NCI-H2227 treated with DMSO at 0.1 percent for 48 hours (cell line): ENCODE measurements at places on chromosomes 1 and 21.

DNA sequence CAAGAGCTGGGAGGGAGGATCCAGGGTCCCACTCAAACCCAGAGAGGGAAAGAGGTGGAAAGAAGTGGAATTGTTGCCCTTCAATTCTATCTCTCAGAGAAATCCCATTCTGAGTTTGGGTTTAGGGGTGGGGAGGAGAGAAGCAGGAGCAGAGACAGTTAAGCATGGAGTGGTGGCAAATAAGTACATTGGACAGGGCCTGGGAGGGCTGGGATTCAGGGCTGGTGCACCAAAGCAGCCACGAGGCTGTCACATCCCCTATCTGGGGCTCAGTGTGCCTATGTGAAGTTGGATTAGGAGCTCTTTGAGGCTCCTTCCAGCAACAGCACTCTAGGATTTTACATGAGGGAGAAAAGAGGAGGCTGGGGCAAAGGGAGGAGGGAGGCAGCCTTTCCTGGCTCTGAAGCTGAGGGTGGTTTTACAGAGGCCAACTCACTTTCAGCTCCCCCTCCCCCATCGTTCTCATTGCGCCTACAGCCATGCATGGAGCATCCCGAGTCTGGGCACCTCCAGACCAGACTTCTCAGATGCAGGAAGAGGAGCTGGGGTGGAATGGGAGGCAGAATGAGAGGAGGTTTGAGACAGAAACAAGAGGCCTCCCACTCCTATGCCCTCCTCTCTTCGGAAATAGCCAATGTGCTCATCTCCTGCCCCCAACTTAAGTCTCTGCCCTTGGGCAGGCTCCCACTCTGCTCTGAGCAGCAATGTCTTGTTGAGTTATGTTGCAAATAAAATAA is 3.0 kb upstream of the SYT6 start:
- no peak for DNase-seq

DNA sequence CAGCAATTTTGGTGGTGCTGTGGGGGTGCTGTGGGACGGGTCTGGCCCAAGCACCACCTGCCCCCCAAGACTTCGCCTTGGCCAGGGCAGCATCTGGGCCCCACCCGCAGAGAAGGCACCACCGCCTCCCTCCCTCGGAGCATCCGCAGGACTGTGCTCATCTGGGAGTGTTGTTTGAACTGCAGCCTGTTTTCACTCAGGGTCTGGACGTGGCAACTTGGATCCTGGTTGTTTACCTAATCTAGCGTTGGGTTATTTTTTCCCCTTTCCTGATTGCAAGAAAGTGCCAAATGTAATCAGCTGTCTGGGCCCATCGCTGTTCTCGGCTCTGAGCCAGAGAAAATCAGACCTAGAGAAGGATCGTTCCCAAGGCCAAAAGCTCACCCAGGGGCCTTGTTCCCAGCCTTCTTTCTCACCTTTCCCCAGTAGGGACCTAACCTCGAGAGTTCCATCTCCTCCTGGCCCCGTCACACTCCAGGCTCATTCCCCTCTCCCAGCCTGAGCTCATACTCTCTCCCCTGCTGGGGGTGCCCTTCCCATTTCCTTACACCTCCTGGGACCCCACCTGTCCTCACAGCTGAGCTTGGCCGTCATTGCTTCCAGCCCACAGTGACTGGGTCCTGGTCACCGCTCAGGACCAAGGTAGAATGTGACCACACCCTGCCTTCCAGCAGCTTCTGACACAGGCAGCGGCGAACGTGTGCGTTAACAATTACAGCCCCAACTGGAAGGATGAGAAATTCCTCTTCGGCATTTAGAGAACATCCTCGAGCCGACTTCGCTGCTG is 72.0 kb upstream of the FAM20B start:
- DNase-seq: no peak

DNA sequence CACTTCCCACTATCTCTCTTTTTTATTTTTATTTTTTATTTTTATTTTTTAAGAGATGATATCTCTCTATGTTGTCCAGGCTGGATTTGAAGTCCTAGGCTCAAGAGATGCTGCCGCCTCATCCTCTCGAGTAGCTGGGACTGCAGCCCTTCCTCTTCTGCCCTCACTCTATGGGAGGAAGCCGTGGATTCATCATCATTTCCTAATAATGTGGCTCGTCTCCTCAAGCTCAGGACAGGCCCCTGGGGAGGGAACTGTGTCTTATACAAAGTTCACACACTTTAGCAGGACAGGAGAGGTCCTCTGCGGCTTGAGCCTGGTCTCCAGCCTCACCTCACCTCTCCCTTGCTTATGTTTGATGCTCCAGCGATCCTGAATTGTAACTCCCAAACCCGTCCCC is 16.5 kb upstream of the IFFO2 start:
- no peak for DNase-seq

DNA sequence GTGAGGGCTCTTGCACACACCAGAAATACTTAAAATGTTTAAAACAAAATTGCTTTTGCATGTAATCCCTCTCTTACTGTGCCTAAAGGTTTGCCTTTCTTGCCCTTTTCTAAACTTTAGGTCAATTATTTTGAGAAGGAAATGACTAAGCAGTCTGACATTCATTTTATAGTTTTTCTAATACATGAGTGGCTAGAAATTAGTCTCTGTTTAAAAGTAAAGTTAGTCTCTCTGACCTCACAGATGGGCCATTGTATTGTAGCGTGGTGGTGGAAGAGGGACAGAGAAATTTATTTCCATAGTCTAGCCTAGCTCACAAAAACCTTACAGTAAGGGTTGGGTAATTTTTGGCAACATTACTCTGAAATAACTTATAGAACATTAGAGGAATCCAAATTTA is 3.6 kb upstream of the COL11A1 start:
- DNase-seq: no peak

- DNase-seq: no peak
These were observed 7.1 kb upstream of the GNPAT start for GRCh38 chr1:231233735-231234417.

GRCh38 chr1:95652423-95652965 is 418.5 kb downstream of the RWDD3 start:
- DNase-seq: peak; percentile 36

GRCh38 chr1:162599451-162599850 is 32.8 kb upstream of the DDR2 start:
- DNase-seq: no peak

DNA sequence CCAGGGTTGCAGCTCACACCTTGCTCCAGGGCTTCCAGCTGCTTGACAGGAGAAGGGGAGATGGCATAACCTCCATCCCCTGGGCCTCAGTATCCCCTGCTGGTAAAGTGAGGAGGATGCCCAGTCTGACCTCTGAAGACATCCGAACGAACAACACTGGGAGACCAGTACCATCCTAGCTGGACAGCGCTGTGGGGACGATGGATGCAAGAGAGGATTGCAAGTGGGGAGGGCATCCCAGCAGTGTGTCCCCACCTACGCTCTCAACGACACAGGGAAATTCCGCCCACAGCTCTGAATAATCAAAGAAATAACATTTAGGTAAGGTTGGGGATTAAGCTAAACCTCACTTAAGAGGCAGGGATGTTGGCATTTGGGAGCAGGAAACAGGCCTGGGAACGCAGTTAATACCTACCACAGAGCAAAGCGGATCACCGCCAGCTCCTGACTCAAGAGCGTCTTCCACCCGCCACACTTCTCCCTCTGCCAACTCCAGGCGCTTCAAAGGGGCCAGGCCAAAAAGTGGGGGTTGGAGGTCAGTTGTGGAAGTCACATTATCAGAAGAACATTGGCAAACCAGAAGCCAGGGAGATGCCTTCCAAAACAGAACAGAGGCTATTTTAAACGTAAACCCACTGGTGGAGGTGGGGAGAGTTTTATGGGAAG is 47.6 kb downstream of the SSBP3 start:
- DNase-seq: no peak

DNA sequence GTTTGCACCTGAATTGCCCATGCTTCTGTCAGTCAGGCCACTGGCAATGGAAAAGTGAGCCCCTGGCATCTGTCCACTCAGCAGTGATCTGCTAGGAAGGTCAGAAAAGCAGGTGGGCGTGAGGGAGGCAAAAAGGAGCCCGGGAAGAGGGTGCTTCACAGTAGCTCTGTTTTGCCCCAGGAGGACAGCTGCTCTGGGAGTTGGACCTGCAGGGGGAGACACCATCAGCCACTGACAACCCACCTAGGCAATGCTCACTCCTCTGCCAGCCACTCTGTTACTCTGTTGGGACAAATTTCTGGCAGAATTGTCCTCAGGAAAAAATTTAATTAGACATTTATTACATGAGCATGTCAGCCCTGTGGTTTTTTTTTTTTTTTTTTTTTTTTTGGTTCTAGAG is 146.4 kb downstream of the LRIG2 start:
- DNase-seq: no peak

GRCh38 chr1:48619539-48619938 is 147.5 kb upstream of the SPATA6 start:
- DNase-seq: no peak
